Activated CD4-positive, alpha-beta T cell treated with anti-CD3 and anti-CD28 coated beads for 4 hours (primary cell): ENCODE measurements at places on chromosomes 1 and 21.

GRCh38 chr1:193120604-193121166, 1.1 kb upstream of the CDC73 start:
- DNase-seq, result no peak

GRCh38 chr1:152613511-152613910, at the start of gene LCE3B:
TSS of gene LCE3B (plus strand) at chr1:152613811. CDS start at chr1:152613811, 0 bp downstream.
- DNase-seq, result no peak

DNA sequence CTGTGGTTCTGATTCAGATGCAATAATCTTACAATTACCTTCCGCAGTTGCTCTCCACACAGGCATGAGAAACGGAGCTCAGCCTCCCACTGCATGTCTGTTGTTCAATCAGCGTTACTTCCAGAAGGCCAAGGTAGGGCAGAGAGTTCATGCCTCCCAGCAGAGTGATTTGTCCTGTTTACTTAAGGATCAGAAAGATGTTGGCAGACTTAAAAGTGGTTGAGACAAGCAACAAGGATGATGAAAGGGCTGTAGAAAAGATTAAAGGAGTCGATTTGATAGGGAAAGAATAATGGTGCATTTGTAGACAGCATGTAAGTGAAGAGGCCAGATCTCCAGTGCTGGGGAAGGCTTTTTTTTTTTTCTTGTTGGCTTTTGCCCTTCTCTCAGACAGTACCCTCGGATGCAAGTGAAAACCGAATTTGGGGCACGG, 26.6 kb downstream of the ARMH1 start:
- DNase-seq, result no peak

DNA sequence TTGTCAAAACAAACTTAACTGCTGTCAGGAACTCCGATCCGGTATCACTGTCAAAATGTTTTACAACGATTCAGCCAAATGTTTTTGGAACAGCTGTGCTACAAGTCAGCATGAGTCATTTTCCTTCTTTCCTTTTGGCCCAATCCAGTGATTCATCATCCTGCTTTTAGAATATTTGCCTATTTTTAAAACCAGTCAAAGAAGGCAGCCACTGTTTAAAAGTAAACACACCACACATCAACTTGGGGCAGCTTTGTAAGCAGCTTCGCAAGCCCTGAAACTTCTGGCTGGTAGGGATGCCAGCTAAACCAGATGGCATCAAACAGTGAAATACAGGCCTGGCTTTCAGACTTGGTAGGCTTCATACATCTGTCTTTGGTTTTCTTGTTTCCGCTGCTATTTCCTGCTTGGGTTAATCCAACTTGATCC, 14.9 kb downstream of the MAP3K7CL start:
- DNase-seq, result no peak

DNA sequence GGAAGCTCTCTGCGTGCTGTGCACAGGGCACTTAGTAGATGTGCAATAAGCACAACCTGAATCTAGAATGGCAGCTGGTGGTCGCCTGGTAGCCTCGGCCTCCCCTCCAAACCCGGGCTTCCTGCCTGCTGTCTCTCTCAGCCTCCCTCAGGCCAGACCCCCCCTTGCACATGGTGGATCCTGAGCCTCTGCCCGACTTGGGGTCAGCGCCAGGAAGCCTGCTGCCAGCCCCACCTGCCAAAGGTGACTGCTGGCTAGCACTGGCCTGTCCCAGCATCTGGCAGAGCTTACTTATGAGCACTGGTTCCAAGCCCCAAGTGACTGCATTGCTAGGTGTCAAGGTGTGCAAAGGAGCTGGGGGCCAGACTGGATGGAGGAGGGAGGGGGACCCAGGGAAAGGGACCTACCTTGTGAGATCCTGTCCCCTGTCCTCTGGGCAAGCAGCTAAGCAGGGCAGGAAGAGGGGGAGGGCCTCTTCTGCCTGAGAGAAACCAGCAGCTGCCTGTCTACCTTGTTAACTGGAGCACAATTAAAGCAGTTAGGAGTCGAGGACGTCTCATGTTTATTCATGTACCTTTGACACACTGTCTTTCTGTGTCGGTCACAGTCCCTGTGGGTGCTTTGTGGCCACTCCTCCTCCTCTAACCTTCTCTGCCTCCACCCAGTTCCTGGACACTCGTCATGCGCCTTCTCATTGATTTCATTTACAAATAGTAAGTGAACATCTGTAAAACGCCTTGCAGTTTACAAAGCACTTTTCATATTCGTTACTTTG, 100.9 kb downstream of the DDX20 start:
- DNase-seq, result no peak
